SK-N-MC (cell line): ENCODE measurements at places on chromosomes 5 and 9.

GRCh38 chr5:1411099-1411498, 34.1 kb downstream of the SLC6A3 start:
- DNase-seq = no peak

GRCh38 chr9:804026-804425, 37.5 kb upstream of the DMRT1 start:
- no peak for DNase-seq

GRCh38 chr9:135612437-135612836, 26.9 kb downstream of the GLT6D1 start:
- DNase-seq = no peak

DNA sequence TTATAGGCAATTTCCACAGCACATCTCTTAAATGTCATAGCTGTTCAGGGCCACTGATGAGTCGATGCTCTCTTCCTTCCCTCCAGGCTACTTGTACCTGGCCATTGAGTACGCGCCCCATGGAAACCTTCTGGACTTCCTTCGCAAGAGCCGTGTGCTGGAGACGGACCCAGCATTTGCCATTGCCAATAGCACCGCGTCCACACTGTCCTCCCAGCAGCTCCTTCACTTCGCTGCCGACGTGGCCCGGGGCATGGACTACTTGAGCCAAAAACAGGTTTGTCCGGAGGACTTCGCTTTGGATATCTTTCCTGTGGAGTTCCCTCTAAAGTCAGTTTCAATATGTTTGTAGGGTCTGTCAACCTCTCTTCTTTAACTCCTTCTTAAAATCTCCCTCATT, 84.3 kb downstream of the EQTN start:
- DNase-seq = no peak

DNA sequence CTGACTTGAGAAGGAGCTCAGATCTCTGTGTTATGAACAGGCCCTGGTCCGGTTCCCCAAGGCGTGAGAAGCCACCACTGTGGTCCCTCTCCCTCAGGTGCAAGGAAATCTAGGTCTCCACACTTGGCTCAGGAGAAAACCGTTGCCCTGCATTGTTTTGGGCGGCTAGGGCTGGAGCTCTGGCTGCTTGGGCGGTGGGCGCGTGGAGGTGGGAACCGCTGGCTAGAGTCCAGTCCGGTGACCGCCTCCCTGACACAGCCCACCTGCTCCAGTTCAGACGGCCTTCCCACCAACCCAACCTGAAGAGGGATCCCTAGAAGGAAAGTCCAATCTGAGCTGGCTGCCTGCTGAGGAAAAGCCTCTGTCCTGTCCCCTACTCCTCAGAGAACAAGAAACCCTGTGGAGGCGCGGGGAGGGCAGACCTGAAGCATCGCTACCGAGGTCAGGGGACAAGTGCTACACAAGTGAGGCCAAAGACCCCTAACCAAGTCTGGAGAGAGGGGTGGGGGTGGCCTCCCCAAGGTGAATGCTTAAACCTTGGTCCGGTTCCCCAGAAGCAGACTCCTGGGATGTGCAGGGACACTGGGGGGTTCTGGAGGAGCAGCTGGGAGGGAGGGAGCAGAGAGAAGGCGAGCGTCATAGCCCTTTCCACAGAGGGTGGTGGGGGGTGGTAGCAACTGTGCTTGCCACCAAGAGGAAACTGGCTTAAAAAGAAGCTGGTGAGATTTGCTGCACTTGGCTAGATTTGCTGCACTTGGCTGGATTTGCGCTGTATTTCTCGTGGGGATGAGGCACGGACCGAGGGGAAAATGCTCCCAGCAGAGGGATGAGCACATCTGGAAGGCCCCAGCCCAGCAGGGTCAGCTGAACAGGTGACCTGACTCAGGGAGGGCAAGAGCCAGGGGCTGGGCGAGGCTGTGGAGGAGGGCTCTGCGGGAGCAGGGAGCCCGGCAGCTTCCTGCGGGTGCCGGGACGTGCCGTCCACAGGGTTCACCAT, 65.2 kb downstream of the RAPGEF1 start:
- DNase-seq = no peak

- DNase-seq = peak; percentile 79
Measured at GRCh38 chr9:113957821-113958341, 81.8 kb downstream of the ZNF618 start.

DNA sequence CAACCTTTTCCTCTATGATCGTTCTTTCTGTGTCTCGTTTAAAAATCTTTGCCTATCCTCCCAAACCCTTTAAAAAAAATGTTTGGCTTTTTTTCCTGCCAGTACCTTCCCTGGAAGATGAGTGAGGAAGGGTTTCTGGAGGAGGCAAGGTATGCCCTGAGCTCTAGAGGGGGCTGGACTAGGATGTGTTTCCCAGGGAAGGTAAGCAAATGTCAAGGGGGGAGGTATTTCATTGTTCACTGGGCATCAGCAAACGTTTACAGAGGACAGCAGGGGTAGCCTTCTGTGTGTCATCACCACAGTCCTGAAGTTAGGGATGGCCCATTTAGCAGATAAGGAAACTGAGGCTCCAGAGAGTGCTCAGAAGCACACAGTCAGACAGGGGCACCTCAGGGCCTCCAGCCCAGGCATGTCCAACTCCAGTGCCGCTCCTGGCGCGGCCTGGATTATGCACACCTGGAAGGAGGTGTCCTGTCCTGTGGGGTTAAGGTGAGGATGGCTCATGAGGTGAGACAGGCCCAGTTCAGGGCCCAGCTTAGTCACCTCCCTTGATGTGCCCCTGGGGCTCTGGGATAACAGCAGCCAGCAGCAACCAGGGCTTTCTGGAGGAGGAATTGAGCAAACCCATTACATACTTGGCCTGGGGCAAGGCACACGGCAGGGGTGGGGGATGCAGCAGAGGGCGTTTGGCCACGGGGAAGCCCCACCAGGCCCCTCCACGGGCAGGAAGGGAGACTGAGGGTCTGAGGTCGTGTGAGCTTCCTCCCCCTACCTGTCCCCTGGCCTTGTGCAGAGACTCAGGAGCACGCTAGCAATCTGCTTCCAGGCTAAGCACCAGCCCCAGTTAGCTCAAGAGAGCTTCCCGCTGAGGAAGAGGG, 100.3 kb upstream of the LMX1B start:
- DNase-seq = no peak

DNA sequence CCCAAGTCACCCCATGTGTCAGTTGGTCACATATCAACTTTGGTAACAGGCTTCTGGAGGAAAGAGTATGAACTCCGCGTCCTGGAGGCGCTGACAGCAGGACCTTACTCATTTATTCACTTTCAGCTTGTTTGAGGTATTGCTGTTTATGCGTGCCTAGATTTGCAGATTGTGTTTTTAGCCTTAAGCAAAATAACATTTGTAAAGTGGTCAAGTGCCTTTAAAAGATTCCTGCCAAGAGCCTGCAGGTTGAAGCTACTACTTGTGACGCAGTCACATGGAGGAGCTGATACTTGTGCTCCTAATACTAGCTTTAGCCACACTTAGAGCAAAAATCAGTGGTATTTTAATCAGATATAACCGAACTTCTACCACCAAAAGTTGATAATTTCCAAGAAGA, 351.3 kb downstream of the ADGRV1 start:
- DNase-seq = no peak

DNA sequence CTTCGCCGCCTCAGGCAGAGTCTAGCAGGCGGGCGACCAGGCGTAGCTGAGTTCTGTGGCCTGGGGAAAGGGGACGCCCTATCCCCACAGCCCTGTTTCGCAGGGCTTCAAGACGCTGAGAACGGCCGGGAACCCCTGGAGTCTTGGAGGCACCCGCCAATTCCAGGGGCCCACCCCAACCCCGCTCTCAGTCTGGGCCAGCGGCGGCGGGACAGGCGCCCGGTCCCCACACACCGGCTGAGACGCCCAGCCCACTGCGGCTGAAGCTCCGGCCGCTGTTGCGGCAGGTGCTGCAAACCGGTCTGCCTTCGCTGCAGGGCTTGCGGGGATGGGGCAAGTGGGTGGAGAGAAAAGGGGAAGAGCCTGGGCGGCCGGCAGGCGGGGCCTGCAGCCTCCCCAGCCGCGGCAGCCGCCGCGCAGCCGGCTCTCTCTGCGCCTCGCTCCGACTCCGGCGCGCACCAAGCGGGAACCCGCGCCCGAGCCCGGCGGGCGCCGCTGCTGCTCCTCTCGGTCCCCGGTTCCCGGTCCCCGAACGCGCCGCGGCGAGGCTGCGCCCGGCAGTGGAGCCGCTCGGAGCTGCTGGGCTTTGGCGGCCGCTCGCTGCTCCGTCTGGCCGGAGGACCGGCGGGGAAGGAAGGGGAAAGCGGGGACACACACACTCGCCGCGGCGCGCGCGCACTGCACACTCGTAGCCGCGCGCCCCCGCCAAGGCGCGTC, at the start of gene PIP5K1B:
TSS of gene PIP5K1B (plus strand) at position 427 of the 717 bp plus-strand sequence. CDS start 117,375 bp downstream, outside the sequence.
- no peak for DNase-seq

- no peak for DNase-seq
Measured at GRCh38 chr9:129853614-129854013, 18.4 kb downstream of the USP20 start.

DNA sequence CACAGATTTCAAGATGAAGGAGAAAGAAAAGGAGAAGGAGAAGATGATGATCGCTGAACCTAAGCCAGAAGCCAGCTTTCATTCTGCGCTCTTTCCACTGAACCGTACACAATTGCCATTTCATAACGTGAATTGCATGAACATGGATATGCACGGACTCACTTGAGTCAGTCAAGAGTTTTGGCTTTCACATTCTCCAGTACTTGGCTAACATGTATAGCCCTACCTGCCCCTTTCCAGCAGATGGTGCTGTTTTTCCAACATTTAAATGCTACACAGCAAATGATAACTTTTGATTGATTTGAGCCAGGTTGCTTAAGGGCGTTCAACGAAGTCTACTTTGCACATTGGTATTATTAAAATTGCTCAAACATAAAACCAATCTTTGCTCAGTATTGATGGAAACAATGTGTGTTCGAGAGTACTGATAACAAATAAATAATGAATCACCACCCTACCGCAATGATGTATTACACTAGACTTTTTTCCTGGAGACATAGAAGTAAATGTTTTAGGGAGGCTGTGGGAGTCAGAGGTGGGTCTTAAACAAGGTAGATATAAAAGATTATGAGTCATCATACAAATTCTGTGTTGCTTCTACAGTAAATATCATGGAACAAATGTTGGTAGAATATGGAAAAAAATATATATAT, 196.4 kb downstream of the TRPM3 start:
- peak; percentile 16 for DNase-seq

- DNase-seq = no peak
Measured at GRCh38 chr5:144122641-144123040, 47.8 kb downstream of the YIPF5 start.

GRCh38 chr5:78755822-78756429, 107.4 kb upstream of the LHFPL2 start:
- DNase-seq = no peak

DNA sequence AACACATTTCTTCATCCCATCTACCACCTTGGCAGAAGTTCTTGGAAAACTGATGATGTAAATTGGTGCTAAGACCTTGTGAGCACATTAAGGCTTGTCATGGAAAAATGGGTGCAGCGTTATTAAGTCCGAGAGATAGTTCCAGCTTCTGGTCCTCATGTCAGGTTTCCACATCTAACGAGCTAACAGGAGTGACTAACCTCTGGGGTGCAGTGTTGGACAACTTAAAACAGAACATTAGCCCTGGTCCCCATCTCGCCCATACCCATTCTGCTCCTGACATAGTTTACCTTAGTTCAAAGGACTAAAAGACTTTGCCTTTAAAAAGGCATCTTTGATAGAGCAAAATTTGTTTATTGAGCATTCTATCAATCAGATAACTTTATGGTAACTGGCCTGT, 128.0 kb downstream of the SLC1A3 start:
- DNase-seq = no peak

GRCh38 chr5:7881816-7882215, 12.9 kb downstream of the MTRR start:
- DNase-seq = no peak

DNA sequence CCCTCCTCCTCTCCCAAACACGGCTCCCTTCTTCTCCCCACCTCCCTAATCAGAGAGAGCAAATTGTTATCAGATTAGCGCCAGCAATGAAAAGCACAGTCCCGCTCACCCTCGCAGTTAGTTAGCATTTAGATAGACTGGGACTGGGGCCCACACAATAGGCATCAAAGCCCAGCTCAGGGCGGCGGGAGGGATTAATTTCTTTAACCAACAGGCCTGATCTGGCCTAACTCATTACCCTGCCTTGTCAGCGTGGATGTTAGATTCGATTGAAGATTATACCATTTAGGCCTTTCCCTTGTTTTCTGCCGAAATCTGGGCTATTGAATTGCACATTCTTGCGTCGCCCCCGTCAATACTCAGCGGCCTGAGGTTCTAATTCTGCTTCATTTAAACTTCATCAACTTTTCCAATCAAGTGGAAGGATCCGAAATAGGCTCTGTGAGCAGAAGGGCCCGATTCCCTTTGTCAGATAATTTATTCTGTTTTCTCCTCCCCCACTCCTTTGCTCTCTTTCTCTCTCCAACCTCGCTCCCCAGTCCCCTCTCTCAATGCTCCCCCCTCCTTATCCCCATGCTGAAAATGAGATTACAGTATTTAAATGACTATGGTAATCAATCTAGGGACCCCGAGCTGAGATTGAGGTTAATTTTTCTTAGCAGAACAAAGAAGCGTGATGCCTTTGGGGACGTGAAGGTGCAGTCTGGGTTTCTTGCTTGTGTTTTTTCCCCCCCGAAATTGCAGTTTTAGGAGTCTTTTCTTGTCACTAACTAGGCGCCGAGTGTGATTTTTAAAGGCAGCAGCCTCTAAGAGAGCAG, 15.1 kb downstream of the CFAP77 start:
- DNase-seq = no peak

DNA sequence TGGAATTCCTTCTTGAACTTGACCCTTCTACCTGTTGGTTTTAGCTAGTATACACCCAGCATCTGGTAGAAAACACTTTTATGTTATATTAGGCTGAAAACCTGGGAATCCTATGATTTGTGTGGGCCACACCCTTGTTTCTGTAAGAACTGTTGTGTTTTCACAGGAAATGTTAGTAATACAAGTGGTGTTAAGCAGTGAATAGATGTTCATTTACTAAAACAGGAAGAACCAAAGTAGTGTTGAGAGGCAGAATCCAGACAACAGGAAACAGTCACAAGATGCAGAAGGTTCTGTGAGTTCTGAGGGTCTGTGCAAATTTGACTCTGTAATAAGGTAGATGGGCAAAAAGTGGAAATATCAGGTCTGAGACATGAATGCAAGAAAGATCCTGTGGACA, 73.0 kb upstream of the RAI14 start:
- DNase-seq = no peak

- DNase-seq = no peak
Measured at GRCh38 chr5:18465833-18466681, 831.8 kb downstream of the TAF11L14 start.

- DNase-seq = no peak
Measured at GRCh38 chr5:168334695-168335094, 43.2 kb downstream of the WWC1 start.

GRCh38 chr9:79673614-79674013, 101.8 kb downstream of the TLE4 start:
- DNase-seq = no peak

DNA sequence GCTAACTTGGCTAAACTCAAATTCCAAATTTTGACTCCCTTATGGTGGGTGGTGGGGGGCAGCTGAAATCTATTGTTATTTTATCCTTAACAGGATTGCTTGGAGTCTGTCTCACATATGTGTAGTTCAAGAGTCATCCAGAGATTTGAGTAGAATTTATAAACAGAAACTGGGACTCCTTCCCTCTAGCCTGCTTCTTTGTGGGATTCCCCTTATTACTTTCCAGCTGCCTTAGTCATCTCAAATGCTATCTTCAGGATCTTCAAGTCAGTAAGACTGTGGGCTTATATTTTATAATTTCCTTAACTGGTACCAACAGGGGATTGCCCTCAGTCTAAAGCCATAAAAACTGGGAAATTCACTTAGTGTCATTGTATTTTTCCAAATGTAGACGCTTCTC, 55.5 kb downstream of the NNT start:
- no peak for DNase-seq

GRCh38 chr5:61618577-61618976, 286.5 kb downstream of the ZSWIM6 start:
- DNase-seq = no peak
